ENCODE measurements at places on chromosomes 6 and 20.

GRCh38 chr6:20416567-20417345 lies 15.1 kb downstream of the E2F3 start:
- no peak for DNase-seq

DNA sequence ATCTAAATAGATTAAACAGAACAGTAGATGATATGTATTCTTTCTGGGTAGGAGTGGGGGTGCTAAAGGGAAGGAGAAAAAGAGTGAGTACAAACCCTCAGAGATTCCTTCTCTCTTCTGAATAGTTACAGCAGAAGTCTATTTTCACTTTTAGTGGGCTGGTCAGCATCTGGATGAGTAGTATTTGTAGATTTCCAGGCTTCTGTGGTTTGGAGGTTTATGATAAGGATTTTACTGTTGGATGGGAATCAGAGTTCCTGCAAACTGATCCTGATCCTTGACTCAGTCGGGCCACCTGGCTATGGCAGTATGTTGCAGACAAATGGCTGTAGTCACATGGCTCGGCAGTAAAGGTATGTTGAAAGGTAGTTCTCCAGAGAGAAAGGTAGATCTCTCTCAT lies 84.3 kb upstream of the IFNGR1 start:
- no peak for DNase-seq

GRCh38 chr6:136209496-136209895 lies 40.6 kb downstream of the MTFR2 start:
- no peak for DNase-seq

- no peak for DNase-seq
Observed at GRCh38 chr6:33172688-33173534, 19.4 kb downstream of the COL11A2 start.

DNA sequence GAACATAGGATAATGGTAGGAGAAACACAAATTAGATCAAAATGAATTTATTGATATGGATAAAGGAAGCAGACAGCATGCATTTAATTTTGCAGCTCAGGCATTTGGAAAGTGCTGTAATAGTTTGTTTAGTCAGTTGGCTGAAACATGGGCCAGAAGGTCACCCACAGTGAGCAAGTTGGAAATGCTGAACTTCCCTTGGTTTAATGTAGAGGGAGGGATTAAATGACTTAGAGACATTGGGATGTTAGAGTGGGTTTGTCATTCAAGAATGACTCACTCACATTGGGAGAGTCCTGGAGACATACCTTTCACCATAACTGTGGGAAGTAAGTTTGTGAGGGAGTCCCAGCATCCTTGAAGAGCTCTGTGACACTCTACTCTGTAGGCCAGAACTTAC lies 231.5 kb upstream of the PLCB4 start:
- DNase-seq: no peak

DNA sequence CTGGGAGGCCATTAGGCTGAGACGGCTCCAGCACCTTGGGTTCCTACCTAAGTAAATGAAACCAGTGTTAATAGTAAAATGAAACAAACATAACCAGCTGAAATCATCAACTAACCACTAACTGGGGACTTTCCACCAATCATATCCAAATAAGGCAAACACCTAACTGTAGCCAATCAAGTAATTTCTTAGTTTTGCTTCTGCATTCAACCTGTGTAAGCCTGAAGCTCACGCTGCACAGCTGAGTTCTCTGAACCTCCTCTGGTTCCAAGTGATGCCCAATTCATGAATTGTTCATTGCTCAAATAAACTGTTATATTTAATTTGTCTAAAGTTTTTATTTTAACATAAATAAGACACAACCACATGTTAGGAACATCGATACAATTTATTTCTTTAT lies 22.5 kb downstream of the KLHL32 start:
- DNase-seq: no peak

GRCh38 chr6:151016107-151016506 lies 150.6 kb downstream of the MTHFD1L start:
- no peak for DNase-seq

GRCh38 chr6:97669191-97670031 lies 386.4 kb upstream of the MMS22L start:
- no peak for DNase-seq

- DNase-seq: no peak
Observed at GRCh38 chr20:45440891-45441685, 25.1 kb downstream of the PIGT start.

- no peak for DNase-seq
Observed at GRCh38 chr6:38266921-38267354, 372.8 kb downstream of the BTBD9 start.

DNA sequence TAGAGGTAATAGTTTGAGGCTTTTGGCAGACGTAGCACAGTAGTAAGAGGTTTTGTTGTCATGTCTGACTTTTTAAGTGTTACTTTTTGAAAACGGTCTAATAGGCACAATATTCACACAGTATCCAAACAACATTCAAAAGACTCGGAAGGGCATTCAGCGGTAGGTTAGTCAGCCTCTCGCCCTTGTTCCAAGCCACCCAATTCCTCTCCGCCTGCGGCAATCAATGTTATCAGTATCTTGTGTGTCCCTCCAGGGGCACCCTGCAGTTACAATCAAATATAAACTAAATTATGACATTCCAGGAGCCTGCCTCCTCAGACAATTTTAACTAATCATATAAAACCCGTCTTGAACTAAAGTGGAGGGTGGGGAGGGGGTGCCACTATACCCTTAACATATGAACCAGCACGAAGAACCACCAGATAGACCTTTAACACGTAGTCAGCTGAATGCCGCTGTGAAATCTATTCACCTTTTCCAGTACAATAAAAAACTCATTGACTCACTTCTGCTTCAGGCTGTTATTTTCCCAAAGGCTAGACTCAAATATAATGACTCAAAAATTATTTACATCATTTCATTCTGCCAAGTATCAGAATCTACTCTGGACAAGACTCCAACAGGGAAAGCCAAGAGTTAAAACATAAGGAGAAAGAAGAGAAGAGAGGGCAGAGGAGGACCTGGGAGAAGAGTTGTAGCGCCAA lies 1.6 kb downstream of the TENT5A start:
- no peak for DNase-seq

DNA sequence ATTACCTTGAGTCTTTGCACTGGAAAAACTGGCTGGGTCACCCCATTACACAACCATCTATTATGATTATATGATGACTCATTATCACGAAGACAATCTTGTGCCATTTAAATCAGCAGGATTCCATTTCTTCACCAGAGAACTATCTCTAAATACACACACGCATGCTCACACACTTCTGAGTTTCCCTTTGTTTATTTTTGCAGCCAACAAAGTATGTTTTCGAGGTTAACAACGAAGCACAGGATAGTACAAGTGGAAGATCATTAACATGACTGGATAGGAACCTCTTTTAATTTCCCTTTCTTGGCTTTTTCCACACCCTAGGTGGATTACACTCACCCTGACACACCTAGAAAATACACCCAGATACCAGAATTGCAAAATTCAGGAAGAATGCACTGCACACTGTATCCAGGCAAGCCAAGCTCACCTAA lies 18.9 kb downstream of the PERP start:
- peak; percentile 51 for DNase-seq

- no peak for DNase-seq
Observed at GRCh38 chr6:14035874-14036273, 81.7 kb upstream of the CD83 start.

GRCh38 chr20:43383026-43383795 lies 74.5 kb upstream of the SRSF6 start:
- no peak for DNase-seq

GRCh38 chr6:118981884-118982574 lies 47.1 kb upstream of the MCM9 start:
- DNase-seq: no peak

- DNase-seq: no peak
Observed at GRCh38 chr20:35001596-35002362, 46.1 kb downstream of the MYH7B start.

- no peak for DNase-seq
Observed at GRCh38 chr20:7673841-7674240, 266.4 kb downstream of the HAO1 start.
